T-helper 22 cell (primary cell): ENCODE measurements at places on chromosomes 6 and 20.

DNA sequence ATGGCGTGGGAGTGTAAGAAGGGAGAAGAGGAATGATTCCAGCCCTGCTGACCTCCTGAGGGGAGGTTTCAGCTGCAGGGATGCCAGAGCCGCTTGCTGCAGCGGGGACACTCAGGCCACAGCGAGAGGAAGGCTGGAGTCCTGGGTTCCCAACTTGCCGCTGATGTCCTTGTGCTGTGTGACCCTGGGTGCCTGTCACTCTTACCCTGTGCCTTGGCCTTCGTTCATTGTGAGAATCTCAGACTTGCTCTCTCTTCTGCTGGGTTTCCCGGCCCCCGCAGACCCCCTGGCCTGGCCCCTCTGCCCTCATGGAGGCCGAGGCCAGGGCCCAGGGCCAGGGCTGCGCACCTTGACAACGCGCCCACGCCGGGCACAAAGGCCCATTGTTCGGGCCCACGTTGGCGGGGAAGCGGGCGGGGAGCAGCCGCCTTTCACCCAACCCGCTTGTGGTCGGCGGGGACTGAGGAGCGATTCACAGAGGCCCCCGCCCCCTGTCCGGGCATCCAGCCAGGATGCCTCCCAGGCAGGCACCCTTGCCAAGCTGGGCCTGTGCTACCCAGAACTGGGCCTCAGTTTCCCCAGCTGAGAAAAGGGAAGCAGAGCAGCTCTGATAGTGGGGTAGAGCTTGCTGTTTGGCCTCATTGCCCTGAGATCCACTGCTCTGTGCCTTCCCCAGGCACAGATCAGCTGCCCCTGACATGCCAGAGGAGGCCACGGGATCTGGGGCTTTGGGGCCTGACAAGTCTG is 52.4 kb downstream of the CEBPB start:
- no peak for DNase-seq

GRCh38 chr6:156316583-156317125 is 460.5 kb upstream of the ARID1B start:
- no peak for DNase-seq

GRCh38 chr6:22067671-22068070 is 229.2 kb downstream of the PRL start:
- DNase-seq: no peak

GRCh38 chr6:26332843-26333242 is 32.2 kb upstream of the BTN3A2 start:
- no peak for DNase-seq

DNA sequence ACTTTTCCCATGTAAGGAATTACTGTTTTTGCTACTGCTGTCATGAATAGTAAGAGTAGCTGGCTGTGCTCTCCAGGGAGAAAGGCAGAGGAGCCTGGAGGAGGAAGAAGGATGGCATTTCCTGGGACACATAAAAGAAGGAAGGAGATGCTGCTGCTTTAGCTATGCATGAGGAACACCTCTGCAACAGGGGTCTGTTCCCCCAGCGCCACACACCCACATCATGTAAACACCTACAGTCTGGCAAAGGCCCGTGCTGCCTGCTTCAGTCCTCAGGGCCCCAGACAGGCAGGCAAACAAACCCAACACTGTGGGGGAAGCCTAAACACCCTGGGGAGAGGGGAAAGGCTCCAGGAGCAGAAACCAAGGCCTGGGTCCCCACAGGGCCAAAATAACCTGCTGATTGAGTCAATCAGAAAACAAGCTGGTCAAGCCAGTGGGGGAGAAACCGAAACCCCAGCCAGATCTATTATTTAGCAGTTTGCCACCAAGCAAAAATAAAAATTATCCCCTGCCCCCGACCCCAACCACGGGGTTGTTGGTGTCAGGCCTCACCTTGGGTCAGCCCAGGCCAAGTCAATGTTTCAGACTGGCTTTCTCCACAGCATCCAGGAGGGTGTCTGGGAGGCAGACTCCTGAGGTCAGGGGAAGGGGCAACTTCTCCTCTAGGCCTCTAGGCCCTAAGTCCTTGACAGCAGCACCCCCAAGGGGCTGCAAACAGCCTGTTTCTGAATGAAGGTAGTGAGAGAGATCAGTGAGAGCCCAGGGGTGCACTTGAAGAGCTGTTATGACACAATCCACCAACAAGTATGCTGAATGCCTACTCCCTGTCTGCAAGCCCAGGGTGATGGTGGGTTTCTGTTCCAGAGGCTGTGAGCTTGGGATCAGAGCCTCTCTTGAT is 34.6 kb upstream of the SCUBE3 start:
- no peak for DNase-seq

DNA sequence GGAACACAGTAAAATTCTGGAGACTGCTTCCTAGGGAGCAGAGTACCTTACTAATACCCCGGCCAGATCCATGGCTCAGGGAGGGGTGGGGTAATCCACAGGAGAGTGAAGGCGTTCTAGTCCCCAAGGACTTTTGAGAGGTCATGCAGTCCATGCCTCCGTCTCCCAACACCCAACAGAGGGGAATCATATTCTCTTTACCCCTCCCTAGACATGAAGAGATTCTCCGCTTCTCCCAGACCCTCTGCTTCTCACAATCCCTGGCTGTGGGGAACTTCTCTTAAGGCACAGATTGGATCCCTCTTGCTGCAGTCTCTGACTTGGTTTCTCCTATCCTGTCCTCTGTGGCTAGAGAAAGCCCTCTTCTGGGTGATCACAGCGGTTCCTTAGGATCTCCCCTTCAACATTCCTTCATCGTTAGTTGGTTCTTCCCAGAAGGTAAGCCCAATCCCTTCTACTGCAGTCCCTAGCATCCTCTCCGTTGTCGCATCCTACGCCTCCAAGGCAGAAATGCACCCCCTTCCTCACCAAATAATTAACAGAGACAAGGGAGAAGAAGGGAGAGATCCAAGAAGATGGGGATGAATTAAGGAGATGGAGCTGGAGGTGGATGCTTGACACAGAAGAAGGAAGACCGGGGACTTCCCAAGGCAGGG is 562 bp downstream of the GGT7 start:
- no peak for DNase-seq

DNA sequence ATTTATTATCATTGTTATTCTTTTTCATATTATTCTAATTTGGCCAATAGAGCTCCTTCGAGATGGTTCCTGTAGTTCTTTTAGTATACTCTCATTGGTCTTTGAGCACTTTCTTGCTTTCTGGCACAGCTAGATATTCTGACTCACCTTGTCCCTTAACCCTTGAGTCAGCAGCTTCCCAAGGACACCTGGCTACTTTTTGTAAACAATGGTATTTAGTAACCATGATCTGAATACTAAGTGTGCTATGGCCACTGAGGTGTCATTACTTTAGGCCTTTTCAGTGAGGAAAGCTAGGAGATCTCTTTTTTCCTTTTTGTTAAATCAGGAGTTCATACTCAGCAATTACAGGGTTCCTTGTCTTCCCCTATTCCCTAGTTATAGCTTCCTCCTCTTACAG is 126.5 kb upstream of the CITED2 start:
- no peak for DNase-seq

DNA sequence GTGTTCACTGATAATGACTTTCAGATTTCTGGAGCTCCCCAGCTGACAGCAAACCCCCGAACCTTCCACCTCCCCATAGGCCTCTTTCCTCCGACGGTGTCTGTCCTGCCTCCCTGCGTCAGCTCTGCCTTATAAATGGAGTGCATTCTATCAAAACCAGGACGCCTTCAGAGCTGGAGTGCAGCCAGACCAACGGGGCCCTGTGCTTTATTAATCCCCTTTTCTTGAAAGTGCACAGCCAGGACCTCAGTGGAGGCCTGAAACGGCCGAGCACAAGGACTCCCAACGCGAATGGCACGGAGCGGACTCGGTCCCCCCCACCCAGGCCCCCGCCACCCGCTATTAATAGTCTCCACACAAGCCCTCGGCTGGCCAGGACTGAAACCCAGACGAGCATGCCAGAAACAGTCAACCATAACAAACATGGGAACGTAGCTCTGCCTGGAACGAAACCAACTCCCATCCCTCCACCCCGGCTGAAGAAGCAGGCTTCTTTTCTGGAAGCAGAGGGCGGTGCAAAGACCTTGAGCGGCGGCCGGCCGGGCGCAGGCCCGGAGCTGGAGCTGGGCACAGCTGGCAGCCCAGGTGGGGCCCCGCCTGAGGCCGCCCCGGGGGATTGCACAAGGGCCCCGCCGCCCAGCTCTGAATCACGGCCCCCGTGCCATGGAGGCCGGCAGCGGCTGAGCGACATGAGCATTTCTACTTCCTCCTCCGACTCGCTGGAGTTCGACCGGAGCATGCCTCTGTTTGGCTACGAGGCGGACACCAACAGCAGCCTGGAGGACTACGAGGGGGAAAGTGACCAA is 42.3 kb upstream of the NAA20 start:
- DNase-seq: no peak
